ENCODE measurements at places on chromosomes 6 and 20. TPM values are rescaled to one million over a fixed set of nuclear protein-coding genes. Genes with fewer than 3 reads are reported as not detected.

Gene LAMA2
- total RNA-seq = 2.6 TPM

Gene CD24
- total RNA-seq = not detected

Gene ECT2L
- total RNA-seq = not detected

Gene DEF6
- 1.0 TPM for total RNA-seq

Gene GHRH
- not detected for total RNA-seq

Gene CD83
- 7.2 TPM for total RNA-seq

Gene CCN6
- 1.1 TPM for total RNA-seq

Gene FOXC1
- total RNA-seq = 10.4 TPM

Gene EPPIN
- not detected for total RNA-seq

Gene FABP7
- 8.4 TPM for total RNA-seq

Gene PRR18
- not detected for total RNA-seq

Gene AGPAT4
- 2.1 TPM for total RNA-seq

Gene YIPF3
- 83.5 TPM for total RNA-seq

Gene RHAG
- total RNA-seq = not detected

Gene ADGRB3
- 0.79 TPM for total RNA-seq

Gene LIN28B
- 3.6 TPM for total RNA-seq

Gene POPDC3
- total RNA-seq = 30.0 TPM

Gene PLN
- 0.08 TPM for total RNA-seq

Gene OR2H2
- not detected for total RNA-seq

Gene GMPR
- 0.49 TPM for total RNA-seq

Gene HSF2
- 15.2 TPM for total RNA-seq

Gene LY6G6C
- total RNA-seq = not detected

Gene HLA-DPA1
- 155 TPM for total RNA-seq

Gene CD93
- 0.91 TPM for total RNA-seq

Gene AVP
- total RNA-seq = not detected

Gene HINT3
- total RNA-seq = 9.5 TPM

Gene VARS2
- total RNA-seq = 25.2 TPM

Gene FLRT3
- total RNA-seq = 17.4 TPM
